ENCODE measurements at places on chromosomes 3 and 15.

DNA sequence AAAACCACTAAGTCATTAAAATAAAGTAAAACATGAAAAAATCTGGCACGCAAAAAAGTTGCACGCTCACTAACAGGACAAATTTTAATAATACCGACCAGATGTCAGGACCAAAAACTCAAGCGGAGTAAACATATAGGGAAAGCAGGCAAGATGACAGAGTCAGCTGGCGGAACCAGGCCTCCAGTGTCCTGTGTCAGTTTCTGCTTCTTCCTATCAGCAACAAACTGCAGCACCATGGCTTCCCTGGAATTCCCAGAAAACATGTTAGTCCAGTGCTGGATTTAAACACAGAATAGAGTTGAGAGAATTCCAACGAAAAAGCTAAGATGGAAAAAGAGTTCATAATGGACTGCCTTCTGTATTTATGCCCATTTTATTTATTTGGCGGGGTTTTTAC, 169.1 kb upstream of the ARHGEF26 start:
- no peak for DNase-seq

DNA sequence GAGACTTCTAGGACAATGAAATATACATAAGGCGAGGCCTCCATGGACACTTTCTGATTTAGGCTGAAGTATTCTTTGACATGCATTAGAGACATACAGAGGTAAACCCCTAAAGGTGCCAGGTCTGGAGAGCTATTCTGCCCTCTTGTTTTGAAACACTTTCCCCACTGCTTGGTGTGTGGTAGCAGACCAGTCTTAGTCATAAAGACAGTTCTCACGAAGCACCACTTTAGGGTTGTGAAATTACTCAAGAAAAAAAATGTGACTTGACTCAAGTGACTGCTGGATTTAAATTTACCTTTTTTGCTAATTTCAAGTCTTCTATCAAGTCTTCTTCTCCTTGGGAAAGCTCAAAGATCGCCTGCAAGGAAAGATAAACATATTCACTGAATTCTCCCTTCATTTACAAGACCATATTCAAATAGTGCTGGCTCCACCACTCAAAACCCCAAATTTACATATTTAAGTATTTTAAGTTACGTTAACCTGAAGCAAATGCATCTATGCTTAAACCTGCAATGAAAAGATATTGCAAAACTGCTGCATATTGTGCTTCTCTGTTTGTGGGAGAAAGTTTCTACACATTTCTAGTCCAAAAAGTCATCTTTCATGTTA, 48.4 kb downstream of the ARHGEF3 start:
- peak; percentile 92 for DNase-seq

DNA sequence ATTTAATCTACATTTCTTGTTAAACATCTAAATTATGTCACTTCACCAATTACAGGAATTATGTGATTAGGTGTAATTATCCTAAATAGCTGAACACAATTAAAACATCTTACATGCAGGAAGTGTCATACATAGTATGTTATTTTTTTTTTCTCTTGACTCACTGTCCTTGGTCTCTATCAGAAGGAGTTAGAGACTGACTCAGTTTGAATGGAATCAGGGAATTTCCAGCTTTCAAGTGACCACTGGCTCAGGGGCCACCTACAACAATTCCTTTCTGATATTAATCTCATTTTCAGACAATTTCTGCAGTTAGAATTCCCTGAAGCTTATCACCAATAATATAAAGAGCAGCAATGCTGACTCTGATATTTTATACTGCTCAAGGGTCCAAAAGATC, 400.7 kb downstream of the ROBO1 start:
- no peak for DNase-seq

GRCh38 chr15:82875411-82876003, 66.1 kb downstream of the WHAMM start:
- DNase-seq = no peak

GRCh38 chr3:118587847-118588246, 446.8 kb downstream of the IGSF11 start:
- no peak for DNase-seq

- peak; percentile 47 for DNase-seq
These were observed 163.2 kb downstream of the B3GALNT1 start for GRCh38 chr3:160941885-160942494.

- no peak for DNase-seq
These were observed 168.0 kb downstream of the SHOX2 start for GRCh38 chr3:157938154-157938779.

- no peak for DNase-seq
These were observed at the start of gene TF for GRCh38 chr3:133745981-133746711. Gene TF, plus strand, starts transcription at chr3:133746393. Its CDS starts 48 bp downstream, at chr3:133746441.

GRCh38 chr15:77556622-77557021, 76.1 kb downstream of the LINGO1 start:
- DNase-seq = no peak

- no peak for DNase-seq
These were observed 51.9 kb downstream of the GHSR start for GRCh38 chr3:172396400-172396799.

DNA sequence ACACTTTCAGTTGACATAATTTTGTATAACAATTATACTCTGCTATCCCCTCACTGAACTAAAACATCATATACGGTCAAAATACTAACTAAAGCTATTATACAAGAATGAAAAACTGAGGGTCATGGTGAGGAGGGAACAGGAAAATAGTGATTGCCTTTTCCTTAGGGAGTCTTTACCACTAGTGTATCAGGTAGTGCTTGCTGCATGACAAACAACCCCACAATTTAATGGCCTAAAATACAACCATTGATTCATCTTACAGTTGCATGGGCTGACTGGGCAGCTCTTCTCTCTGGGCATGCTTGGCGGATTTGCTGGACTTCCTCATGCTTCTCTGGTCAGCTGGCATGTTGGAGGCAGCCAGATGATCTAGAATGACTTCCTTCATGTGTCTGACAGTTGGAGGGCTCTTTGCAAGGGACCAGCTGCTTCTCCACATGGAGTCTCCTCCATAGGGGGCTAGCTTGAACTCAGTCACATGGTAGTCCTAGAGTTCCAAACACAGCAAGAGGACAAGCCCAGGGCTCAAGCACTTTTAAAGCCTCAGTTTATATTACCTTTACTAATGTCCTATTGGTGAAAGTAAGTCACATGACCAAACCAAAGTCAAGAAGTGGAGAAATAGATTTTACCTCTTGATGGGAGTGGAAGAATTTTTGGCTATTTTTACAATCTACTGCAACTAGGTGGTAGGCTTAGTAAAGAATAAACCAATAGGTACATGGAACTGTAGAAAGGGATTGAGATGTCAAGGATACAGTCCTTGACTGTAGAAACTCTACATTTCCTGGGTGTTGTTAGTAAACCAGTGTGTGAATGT, 18.8 kb downstream of the THAP10 start:
- no peak for DNase-seq

DNA sequence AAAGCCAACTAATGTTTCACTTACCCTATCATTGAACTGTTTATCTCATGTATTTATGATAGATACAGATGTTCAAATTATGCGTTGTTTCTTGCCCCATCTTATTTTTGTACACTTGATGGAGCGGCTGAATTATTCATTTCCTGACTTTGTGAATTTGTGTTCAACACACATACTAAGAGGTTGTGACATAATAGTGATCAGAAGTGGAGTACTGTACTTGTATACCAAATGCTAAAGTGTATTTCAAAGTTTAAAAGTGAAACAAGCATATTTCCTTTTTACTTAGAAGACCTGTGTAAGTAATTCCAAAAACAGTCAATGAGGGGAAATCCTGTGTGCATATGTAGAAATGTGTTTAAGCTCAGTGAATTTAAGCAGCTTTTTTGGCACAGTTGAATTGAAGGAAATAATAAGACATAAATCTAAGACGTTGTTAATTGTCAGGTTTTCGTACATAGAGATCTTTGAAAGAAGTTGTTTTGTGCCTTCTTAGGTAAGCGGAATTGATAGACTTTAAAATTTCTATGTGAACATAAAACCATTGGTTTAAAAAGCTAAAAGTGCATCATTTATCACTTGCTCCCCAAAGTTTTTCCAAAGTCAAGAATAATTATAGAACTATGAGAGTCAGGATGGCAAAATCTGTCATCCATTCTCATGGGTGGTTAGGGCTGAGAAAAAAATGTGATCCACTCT, 1.9 kb downstream of the NFKBIZ start:
- no peak for DNase-seq

DNA sequence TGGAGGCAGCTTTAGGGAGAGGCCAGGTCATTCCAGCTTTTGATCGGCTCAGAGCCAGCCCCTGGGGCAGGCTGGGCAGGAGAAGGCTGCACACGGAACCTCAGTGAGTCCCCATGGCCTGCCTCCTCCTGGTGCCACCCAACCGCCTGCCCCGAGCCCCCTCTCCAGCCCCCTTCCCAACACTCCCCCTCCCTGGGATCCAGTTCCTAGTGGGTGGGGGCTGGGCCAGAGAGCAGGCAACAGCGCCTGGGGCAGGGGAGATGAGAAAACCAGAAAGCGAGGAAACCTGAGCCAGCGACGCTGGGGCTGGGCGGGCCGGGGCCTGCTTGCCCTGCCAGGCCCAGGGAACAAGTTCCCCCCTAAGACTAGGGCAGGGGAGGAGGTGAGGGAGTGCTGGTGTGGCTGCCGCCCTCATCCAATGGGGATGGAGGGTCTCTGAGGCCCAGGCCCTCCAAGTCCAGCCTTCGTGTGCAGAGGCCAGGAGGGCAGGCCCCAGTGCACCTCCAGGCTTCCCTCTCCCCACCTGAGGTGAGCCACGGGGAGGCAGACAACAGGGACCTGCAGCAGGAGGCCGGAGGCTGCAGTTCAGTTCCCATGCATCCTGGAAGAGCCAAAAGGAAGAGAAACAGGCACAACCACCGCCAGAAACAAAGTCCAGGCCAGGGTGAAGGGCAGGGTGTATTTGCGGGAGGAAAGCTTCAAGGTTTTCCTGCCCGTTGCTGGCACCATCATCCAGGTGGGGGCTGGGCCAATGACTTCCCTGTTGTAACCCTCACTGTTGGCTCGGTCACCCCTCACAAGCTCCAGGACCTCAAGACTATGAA, 4.0 kb upstream of the SEMA3F start:
- no peak for DNase-seq

DNA sequence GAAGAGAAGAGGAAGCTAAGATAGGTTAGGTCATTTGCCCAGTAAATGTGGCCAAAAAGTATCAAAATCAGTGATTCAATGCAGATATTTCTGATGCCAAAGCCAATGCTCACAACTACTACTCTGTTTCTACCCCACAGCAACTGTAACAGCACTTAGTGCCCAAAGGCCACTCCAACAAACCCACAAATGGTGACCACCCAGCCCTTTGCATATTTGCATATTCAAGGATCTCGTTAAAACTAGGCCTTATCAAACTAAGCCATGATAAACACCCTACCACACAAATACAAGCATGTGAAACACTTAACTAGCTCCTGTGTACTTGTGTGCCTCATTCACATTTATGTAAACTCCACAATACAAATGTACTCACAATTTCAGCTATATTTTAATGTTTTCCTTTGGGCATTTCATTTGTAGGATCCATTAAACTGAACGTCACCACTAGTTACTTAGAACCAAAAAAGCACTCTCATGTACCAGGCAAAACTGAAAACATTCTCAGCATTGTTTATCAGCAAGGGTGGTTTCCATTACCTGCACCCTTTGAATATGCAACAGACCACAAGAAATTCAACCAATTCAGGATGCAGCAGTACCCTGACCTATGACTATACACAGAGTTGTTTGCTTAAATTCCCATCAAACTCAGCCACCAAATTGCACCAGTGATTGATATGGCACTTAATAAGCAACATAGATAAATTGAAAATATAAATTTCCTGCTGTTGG, 111.2 kb upstream of the STT3B start:
- DNase-seq = no peak

- DNase-seq = no peak
These were observed 647.2 kb upstream of the UBE2E2 start for GRCh38 chr3:22555753-22556435.

- no peak for DNase-seq
These were observed 271.9 kb downstream of the FEZF2 start for GRCh38 chr3:62101488-62101887.

- no peak for DNase-seq
These were observed 54.0 kb upstream of the ABHD2 start for GRCh38 chr15:89034305-89034704.

- no peak for DNase-seq
These were observed 636 bp upstream of the SNRPA1 start for GRCh38 chr15:101295607-101296161.

GRCh38 chr15:85785887-85786780, 8.6 kb downstream of the KLHL25 start:
- no peak for DNase-seq

DNA sequence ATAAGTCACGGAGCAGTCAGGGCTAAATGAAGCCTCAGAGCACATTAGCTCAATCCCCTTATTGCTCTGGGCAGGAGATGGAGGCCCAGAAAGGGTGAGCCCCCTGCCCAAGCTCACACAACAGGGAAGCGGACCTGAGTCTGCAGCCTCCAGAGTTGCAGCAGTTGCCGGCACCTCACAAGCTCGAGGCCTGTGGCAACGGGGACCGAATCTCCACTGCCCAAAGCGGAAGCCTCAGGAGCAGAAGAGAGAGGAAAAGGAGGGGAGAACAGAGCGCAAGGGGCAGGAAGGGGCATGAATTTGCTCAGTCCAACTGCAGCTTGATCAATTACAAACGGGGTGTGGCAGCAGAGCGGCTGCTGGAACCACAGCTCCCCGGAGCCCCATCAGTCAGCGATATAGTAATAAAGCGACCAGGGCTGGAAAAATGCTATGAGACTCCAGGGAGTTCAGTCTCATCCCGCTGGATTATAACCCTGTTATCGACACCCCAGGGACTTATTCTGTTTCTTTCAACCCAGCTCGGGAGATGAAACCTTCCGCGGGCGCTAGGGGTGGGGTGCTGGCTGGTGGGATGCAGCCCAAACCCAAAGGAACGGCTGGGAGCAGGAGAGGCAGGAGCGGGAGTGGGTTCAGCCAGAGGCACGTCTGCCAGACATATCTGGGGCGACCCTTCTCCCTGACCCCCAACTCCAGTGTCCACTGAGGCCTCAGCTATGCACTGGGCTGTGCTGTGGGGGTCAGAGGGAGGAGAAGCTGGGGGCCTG, 219.7 kb upstream of the LINGO1 start:
- DNase-seq = no peak

- DNase-seq = peak; percentile 78
These were observed 230.3 kb upstream of the TBL1XR1 start for GRCh38 chr3:177427540-177427939.

- peak; percentile 53 for DNase-seq
These were observed 112.7 kb downstream of the RAB11A start for GRCh38 chr15:65981837-65982626.

GRCh38 chr15:98683831-98684230, 35.5 kb downstream of the IGF1R start:
- no peak for DNase-seq

- no peak for DNase-seq
These were observed 58.0 kb upstream of the ZNF148 start for GRCh38 chr3:125433091-125433534.

DNA sequence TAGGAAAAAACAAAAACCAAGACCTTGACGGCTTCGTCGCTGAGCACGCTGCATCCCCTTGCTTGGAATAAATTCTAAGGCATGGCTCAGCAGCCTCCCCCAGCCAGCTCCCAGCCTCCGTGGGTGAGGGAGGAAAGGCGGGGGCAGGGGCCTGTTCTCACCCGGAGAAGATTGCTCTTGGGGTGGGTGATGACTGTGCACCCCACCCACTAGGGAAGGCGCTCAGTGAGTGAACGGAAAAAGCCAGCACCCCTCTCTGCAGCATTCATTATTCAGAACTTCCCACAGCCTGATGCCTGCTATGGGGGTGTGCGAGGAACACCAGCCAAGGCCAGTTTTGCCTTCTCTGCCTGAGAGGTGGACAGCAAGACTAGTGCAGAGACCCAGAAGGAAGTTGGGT, 19.3 kb upstream of the NTRK3 start:
- no peak for DNase-seq
